Fibroblast of skin of scalp (primary cell): ENCODE measurements at places on chromosomes 2 and 18.
A peak's percentile ranks its signal among the peaks of the same experiment; 100 is the strongest.

- no peak for DNase-seq
Observed at GRCh38 chr18:71322201-71322600, 1033.4 kb downstream of the SOCS6 start.

- no peak for DNase-seq
Observed at GRCh38 chr2:104856086-104856972, 2.4 kb downstream of the POU3F3 start.

- no peak for DNase-seq
Observed at GRCh38 chr2:190722061-190722759, 73.3 kb downstream of the NAB1 start.

DNA sequence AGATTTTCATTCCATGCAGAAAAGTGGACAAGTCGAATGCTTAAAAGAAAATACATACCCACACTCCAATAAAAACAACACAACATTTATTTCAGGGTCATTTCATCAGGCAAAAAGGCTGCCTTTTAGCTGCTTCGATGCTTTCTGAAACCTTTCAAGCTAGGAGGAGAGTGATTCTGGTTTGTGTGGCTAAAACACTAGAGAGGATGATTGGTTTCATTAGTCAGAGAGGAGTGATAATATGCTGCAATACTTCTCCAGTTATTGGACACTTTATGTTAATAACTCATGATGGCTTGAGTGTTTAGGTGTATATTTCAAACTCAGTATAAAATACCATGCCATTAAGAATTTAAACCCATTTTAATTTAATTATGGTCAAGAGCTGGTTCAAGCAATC is 614.0 kb downstream of the SLC4A3 start:
- peak; percentile 23 for DNase-seq

GRCh38 chr2:64601034-64601754 is 52.5 kb downstream of the SERTAD2 start:
- no peak for DNase-seq

DNA sequence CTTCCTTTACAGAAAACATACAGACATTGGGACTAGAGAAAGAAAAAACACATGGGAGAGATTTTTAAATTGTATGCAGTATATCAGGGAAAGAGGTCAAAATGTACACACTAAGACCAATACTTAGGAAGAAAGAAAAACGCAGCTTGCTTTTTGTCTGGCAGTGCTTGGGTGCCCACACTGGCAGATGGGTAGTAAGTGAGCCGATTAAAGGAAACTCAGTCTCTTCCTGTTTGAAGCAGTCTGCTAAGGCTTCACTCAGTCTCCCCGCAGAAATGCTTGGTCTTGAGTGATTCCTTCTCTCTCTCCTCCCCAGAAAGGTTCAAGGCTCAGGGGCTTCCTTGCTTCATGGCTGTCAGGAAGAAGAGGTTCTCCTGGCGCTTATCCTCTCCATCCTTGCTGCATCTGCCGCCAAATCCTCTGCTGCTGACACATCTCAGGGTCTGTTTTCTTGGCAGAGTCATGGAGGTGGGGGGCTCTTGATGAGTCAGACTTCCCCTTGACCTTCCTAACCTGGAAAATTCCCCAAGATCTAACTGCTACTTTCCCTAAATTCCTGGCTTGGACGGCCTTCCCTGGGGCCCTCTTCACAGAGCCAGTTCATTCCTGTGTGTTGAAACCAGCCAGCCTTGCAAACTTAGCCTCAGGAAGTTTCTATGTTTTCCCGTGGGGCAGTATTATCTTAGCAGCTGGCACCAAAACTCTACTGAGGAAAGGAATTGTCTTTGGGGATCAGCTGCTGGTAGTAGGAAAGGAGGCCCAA is 10.5 kb upstream of the TMSB10 start:
- DNase-seq = peak; percentile 72

GRCh38 chr18:56302156-56302555 is 336.2 kb downstream of the TXNL1 start:
- DNase-seq = no peak

- DNase-seq = no peak
Observed at GRCh38 chr2:177549171-177549570, 156.6 kb downstream of the AGPS start.

GRCh38 chr18:74692367-74693013 is 94.8 kb downstream of the ZNF407 start:
- DNase-seq = no peak

GRCh38 chr2:234447189-234447588 is 49.7 kb downstream of the ARL4C start:
- no peak for DNase-seq

DNA sequence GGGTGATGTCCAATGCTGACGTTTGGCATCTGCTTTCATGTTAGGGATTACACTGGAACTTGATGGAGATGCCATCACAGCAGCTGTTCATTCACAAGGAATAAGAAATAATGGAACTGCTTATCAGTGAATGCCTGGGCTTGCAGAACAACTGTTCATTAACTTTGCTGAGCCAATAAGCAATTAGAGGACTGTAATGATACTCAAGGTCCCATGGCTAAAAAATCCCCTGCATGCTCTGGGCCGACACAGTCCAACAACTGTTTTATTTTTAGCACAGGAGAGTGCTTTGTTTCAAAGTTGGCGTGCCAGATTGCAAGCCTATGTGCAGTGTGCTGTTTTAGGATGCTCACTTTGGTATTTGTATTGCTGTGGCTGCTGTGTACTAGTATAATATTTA is 408.0 kb upstream of the RGPD4 start:
- no peak for DNase-seq

DNA sequence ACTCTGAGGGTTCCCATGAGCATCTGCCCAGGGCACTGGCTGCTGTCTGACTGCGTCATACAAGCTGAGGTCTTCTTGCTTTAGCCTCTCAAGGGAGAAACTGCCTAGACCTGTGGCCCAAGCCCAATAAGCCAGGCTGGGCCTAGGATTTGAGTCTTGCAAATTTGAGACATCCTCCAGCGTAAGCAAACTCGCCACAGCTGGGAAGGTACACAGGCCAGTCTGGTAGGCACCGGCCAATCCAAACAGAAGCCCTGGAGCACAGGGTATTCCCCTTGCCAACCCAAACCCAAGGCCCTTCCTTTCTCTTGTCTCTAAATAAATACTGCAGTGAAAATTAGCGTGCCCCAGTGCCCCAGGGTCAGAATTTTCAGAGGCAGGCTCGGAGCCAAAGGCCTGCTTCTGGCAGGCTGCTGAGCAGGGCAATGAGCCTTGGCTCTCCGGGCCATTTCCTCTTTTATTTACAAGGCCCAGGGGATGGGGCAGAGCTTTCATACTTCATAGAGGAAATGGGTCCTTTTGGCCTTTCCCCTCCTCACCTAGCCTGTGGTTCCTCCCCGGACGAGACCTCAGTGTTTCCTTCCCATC is 33.3 kb downstream of the POLR1A start:
- DNase-seq = peak; percentile 20

DNA sequence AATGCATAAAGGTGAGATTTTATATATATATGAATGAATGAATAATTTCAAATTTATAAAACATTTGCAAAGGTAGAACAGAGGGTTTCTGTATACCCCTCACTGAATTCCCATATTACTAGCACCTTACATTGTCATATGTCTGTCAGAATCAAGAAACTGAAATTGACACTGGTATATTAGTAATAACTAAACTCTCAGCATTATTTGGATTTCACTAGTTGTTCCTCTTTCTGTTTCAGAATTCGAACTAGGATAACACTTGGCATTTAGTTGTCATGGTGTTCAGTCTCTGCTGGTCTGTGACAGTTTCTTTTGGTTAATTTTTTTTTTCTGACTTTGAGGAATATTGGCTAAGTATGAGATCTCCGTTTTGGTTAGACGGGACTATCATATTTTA is 275.9 kb downstream of the DCC start:
- DNase-seq = no peak

DNA sequence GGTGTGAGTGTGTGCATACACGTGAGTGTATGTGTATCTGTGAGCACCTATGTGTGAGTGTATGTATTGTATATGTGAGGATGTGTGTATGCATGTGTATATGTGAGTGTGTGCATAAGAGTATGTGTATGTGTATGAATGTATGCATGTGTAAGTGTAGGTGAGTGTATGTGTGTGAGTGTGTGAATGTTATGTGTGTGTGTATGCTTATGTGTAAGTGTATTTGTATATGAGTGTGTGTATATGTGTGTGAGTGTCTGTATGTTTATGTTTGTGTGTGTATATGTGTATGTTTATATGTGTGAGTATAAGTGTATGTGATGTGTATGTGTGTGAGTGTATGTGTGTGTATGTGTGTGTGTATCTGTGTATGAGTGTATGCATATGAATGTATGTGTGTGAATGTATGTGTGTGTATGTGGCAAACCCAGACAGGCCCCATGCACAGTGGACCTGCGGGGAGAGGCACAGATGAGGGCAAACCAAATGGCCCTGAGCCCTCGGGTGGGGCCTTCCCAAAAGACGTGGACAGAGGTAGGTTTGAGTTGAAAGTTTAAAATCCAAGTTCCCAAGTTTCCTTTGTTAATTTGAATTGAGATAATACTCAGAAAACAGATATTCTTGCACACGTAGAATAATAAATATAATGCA is 51.5 kb downstream of the EDAR start:
- DNase-seq = no peak

- DNase-seq = no peak
Observed at GRCh38 chr18:58064406-58064998, 20.5 kb downstream of the NEDD4L start.

- DNase-seq = peak; percentile 24
Observed at GRCh38 chr2:64697297-64698176, 43.8 kb upstream of the SERTAD2 start.

- peak; percentile 82 for DNase-seq
Observed at GRCh38 chr2:144643537-144644336, 123.8 kb upstream of the ZEB2 start.

- DNase-seq = peak; percentile 72
Observed at GRCh38 chr2:224518806-224519580, 66.2 kb downstream of the CUL3 start.

- DNase-seq = peak; percentile 71
Observed at GRCh38 chr2:25673300-25674076, at the start of gene DTNB. TSS of gene DTNB (minus strand) at chr2:25673577. CDS start at chr2:25652660, 20,917 bp downstream.

DNA sequence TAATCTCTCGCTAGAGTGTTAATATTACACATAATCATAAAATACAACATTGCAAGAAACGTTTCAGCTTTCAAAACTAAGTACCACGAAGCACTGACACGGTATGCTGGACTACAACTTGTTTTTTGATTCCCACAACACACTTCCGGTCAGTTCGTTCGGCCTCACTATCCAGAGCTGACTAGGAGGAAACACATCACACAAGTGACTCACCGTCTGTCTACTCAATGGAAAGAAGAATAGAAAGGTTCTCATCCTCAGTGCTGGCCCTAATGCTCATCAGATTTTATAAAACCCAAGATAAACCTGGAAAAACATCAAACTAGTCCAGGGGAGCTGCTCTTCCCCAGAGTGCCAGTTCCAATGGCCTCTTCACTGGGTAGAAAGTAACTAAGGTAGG is 42.9 kb downstream of the ZNF385B start:
- no peak for DNase-seq

GRCh38 chr2:212384027-212384426 is 154.6 kb downstream of the ERBB4 start:
- no peak for DNase-seq

DNA sequence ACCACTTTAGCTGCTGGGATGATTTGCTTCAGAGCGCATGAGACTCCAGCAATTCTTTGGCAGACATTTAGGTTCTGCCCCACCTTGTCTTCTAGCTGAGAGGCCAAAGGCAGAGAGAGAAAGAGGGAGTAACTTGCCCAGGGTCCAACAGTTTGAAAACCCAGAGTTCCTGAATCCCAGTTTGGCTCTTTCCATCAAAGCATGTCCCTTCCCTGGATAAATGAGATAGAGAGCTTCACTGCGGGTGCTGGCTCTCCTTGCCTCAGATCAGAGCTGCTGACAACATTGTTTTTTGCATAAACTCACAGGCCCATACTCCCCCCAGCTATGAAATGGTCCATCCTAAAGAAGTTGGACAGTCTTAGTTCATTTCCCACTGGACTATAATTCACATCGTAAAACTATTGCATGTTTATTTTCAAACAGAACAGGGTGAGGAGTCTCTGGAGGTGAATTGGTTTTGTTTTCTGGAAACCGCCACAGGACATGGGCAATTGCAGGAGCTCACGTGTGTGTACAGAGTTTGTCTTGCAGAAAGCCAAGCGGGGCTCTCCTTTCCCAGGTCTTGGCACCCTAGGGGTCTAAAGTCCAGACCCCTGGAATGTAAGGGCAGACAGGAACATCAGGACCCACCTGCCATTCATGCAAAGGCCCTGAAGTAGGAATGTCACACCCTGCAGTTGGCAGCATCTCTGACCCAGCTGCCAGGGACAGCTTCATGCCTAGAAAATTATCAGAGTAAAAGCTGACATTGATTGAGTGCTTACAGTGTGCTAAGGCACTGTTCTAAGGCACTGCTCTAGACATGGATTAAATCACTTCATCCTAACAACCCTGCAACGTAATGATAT is 25.0 kb upstream of the SLC14A2 start:
- peak; percentile 27 for DNase-seq

DNA sequence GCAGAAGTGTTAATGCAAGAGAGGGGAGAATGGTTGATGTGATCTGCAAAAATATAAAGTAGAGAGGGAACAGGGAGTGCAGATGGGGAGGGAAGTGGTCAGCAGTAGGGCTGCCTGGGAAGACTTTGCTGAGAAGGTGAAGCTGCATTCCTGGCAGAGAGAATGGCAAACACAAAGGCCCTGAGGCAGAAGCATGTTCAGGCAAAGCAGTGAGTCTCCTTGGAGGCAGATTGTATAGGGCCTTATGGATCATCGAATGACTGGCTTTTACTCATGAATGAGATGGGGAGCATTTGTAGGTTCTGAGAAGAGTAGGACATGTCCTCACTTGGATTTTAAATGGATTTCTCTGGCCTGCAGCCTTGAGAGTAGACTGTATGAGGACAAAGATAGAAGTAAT is 9.5 kb downstream of the ITGA6 start:
- no peak for DNase-seq

GRCh38 chr18:79560042-79560860 is 119.4 kb upstream of the CTDP1 start:
- no peak for DNase-seq

GRCh38 chr2:178330175-178331017 is 120.6 kb downstream of the PRKRA start:
- DNase-seq = no peak

DNA sequence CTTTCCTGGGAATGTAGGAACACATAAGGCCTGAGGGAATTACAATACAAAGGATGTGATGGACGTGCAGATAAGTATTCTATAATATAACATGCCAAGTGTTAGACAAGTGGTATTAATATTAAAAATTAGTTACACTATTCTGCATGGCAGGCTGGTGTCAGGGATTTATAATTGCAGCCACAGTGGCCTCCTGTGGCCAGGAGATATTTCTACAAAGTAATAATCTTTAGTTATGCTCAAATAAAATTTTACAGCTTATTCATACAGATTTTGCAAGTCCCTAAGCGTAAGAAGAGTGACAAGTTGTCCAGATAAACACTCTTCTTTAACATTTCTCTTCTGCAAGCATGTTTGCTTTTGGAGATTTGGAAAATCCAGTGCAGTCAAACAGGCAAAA is 90.4 kb upstream of the CBLN2 start:
- no peak for DNase-seq

- DNase-seq = no peak
Observed at GRCh38 chr2:2892378-2892777, 485.2 kb downstream of the EIPR1 start.

DNA sequence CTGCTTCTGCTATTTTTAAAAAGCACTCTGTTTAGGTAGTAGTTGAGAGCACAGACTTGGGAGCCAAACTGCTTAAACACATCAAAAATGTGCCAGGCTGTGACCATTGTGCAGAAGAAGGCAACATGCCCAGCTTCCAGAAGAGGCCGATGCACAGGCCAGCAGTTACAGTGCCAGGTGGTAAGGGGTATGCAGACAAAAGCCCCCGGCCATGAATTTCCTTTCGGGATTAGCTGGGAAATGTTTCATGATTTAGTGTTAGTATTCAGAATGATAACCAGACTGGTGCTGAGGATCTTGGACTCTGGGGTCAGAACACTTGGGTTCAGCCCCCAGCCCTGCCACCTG is 40.0 kb upstream of the ATG16L1 start:
- DNase-seq = no peak
